ENCODE measurements at places on chromosomes 16 and 17.

DNA sequence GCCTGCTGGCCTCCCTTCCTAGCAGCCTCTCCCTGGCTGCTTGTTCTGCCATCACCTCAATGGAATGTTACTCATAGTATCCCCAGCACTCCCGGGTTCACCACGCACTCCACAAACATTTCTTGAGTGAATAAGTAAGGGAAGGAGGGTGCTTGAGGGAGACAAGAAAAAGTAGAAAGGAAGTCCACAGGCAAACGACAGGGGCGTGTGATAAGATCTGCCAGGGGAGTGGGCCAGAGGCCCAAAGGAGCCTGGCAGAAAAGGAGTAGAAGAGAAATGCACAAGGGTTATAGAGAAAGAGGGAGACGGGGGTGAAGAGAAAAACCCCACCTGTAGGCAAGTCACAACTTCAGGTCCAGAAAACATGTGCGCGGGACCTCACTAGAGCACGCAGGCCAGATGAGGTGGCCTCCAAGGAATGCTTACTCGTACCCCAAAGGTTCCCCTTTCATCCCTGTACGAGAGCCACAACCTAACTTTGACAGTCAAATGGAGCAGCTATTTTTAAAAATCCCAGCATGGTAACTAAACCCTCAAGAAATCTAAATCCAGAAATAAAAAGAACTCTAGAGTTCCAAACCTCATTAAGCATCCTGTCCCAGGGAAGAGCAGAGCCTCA is 6.6 kb downstream of the ZDHHC7 start:
- DNase-seq, result peak; percentile 71

DNA sequence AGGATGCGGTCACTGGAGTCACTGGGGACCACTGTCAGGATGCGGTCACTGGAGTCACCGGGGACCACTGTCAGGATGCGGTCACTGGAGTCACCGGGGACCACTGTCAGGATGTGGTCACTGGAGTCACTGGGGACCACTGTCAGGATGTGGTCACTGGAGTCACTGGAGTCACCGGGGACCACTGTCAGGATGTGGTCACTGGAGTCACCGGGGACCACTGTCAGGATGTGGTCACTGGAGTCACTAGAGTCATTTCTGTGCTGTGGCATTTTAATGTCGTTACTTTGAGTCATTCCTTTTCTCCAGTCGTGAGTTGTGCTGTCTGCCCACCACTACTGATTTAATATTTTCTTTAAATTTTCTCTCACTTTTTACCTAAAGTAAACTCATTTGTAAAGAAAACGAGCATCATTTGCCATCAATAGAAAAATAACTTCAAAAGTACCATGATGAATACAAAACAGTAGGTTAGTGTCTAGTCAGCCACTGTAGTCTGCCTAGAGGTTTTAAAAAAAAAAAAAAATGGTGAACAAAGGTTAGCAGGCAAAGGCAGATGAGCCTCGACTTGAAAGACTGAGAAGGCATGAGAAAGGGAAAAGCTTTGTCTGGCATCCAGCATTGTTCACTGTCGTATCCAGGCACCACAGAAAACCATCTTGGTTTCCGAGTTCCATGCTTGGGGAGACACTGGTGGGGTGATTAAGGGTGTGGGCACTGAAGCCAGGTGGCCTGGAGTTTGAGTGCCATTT is 346.6 kb downstream of the SNX29 start:
- DNase-seq, result no peak

DNA sequence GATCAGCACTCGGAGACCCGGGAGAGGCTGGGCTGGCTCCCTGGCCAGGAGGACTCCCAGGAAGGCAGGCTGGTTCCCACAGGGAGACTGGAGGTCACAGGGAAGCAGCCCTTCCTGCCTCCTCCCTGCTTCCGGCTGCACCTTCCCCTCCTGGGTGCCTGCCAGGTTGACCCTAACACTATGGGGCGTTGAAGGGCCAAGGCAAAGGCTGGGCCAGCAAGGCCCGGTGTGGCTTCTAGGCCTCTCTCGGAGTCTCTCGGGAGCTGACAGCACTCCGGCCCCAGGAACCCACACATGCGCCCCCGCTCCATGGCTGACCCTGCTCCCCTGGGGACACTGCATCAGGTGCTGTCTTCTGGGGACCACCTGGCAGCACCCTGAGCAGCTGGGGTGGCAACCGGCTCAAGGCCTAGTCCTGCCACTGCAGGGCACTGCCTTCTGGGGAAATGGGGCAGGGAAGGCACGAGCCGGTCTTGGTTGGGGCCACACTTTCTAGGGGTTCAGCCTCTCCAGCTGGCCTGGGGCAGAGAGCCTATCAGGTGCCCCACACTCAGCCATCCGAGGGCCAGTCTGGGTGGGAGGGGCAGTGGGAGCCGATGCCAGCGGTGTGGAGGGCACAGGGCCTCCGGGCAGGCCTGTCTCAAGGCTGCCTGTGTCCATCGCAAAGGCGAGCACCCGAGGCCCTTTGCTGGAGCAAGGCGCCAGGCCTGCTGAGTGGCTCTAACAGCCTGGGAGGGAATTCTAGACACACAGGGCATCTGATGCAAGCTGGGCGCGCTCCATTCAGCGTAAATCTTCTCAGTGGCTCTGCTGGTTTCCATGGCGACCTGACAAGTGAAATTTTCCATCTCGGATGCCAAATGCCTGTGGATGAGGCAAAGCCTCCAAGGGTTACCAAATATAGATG is 5.6 kb upstream of the MTSS2 start:
- no peak for DNase-seq

DNA sequence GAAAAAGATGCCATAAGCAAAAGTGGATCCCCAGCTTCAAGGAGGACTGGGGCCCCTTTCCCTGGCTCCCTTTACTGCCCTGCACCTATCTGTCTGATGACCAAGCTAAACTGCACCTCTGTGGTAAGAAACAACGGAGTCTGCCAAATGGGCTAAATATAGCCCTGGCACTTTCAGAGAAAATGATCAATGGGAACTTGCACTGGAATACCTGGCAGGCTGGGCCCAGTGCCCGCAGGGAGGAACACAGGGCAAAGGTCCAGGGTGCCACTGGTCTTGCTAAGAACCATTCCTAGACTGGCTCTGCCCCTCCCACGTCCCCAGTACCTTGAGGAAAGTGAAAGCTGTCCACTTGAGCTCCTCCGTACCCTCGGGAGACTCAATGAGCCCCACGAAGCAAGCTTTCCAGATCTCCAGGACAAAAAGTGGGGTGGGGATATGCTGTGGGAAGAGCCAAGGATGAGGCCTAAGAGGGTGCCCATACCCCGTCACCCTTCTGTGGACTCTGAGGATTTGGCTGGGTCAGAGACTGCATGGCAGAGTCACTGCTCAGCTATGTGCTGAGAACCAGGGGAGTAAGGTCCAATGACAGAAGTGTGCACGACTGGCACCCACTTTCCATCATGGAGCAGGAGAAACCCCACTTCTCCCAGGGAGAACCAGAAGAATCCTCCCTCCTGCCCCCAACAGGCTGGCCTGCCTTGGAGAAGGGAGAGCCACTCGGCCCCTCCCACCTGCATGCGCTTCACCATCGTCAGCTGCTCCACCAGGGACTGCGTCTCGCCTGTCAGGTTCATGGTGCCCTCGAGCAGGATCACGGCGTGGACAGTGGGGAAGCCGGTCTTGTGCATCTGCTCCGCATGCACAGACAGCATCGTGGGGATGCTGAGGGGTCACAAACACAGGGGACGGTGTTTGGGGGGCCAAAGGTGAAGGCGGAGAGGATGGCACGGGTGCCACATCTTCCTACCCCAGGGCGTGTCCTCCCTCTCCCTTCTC is 17.4 kb downstream of the CSF3 start:
- DNase-seq, result no peak

DNA sequence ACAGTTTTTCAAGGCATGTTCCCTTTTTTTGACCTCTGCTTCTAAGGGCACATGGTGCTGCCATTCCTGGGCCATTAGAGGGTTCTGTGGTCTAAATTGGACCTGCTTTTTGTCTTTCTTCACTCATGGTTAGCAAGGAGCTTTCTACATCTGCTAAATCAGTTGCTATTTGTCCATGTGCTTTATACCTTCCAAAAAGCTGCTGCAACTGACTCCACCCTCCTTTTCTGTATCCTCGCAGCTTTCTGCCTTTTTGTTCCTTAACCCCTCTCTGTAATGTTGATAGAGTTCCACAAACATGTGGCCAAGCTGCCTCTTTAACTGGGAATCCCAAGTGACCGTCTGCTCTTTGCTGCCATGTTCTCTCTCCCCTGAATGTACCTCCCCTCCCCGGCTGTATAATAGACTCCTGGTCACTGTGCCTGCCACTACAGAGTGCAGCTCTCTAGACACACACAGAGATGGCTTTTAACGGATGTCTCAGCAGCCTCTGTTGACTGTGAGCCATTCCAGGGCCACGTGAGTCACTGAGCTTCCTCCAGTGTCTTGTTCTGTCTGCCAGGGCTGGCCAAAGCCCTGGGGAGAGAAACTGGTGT is 57.4 kb upstream of the TEKT3 start:
- peak; percentile 21 for DNase-seq

DNA sequence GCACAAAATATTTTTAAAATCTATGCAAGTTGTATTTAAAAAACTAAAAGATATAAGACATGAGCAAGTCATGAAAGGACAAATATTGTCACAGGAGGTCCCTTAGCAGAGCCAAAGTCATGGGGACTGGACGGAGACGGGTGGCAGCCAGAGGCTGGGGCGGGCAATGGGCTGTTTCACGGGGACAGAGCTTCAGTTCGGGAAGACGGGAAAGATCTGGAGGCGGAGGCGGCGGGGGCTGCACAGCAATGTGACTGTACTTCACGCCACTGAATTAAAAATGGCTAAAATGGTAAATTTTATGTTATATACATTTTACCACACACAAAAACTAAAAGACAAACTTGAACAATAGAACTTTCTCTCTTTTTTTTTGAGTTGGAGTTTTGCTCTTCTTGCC is 60.0 kb upstream of the METRNL start:
- DNase-seq, result no peak

- no peak for DNase-seq
Measured at GRCh38 chr17:75738218-75738802, 17.1 kb downstream of the ITGB4 start.

GRCh38 chr16:65793781-65794180 is 572.7 kb upstream of the CDH5 start:
- DNase-seq, result no peak

- no peak for DNase-seq
Measured at GRCh38 chr16:88719933-88720296, 13.6 kb downstream of the CTU2 start.

DNA sequence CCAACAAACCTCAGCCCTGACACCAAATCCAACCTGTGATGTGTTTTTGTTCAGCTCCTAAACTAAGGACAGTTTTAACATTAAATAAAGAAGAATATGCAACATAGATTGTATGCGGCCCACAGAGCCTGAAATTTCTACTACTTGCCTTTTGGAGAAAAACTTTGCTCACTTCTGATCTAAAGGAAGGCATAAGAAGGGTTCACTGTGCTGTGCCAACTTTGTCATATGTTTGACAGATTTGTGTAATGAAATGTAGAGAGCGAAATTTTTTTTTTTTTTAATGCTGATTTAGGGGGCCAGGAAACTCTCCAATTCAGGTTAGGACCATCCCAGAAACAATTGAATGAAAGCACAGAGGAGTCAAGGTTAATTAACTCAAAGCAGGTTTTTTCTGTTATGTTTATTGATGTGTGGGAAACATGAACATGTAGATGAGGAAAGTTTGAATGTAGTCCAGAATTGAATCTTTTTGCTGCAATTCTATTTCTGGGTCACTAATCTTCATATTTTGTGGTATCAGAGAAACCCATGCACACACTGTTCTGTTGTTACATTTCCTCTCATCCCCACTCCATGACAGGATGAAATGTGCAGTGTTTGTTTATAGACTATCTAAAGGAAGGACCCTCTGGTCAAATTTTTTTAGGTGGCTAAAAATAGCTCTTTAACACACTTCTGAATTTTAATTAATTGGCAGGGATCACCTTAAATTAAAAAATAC is 71.5 kb downstream of the TAOK1 start:
- DNase-seq, result no peak

DNA sequence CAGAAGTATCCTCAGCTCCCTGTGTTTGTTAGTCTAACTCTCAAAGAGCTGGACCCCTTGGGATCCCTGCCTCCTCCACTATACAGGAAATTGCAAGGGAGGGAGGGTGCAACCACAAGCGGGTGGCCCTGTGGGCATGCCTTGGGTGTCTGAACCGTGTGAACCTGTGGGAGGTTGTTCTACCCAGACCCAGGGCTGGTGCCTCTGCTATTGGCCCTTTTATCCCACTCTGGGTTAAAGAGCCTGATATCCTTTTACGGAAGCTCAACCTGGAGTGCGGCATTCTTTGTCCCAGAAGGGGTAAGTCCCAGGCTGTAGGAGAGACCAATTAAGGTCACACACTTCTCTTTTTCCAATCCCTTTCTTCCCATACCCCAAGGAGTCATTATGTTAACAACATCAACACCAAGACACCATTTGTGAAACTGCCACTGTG is 53.4 kb downstream of the ARSG start:
- DNase-seq, result no peak

- no peak for DNase-seq
Measured at GRCh38 chr17:59769887-59770286, 62.4 kb downstream of the VMP1 start.

- DNase-seq, result no peak
Measured at GRCh38 chr16:84732674-84733352, 33.0 kb downstream of the USP10 start.

GRCh38 chr16:85391175-85391707 is 221.9 kb upstream of the GSE1 start:
- DNase-seq, result no peak

DNA sequence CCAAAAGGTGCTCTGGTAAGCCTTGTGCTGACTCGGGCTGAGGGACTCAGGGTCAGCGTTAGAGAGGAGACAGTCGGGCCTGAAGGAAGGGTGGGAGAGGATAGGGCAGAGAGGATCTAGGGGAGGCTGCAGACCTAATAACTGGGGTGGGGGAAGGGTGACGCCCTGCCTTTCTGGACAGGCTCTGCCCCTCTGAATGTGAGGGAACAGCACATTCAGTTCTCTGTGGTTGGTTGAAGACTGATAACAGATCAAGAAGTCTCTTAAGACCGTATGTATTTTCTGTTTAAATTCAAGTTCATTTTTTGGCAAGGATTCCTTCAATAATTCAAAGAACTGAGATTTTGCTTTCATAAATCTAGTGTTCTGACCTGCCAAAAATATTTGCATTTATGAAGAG is 56.2 kb upstream of the TEKT3 start:
- no peak for DNase-seq

- no peak for DNase-seq
Measured at GRCh38 chr17:683040-683439, 31.6 kb downstream of the VPS53 start.

GRCh38 chr16:53775821-53776431 is 72.0 kb downstream of the FTO start:
- peak; percentile 88 for DNase-seq

GRCh38 chr16:56190677-56191155 is 573 bp upstream of the GNAO1 start:
- peak; percentile 16 for DNase-seq

GRCh38 chr17:50046667-50047066 is 9.2 kb upstream of the ITGA3 start:
- DNase-seq, result no peak

DNA sequence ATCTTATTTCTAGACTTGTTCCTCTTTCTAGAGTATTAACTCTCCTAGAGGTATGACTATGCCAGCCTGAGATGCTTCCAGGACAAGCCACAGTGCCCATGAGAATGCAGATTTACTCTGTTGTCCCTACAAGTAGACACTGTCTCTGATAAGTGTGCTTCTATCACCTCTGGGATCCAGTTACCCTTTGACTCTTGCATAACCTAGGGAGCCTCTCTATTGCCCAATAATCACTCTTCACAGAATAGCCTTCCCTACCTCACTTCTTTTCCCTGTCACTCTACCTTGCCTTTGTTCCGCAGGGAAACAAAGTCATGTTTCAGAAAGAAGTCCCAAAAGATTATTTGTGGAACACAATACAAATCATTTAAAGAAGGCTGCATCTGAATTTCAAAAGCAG is 1.6 kb upstream of the KRT34 start:
- no peak for DNase-seq

- DNase-seq, result peak; percentile 76
Measured at GRCh38 chr17:44203731-44204440, 4.2 kb upstream of the ATXN7L3 start.
